ENCODE measurements at places on chromosomes 1 and 21.

- no peak for DNase-seq
These were observed 49.7 kb downstream of the EEIG2 start for GRCh38 chr1:108609483-108610049.

GRCh38 chr1:77744576-77744975 is 15.1 kb downstream of the USP33 start:
- no peak for DNase-seq

- DNase-seq, result no peak
These were observed 54.7 kb upstream of the WNT4 start for GRCh38 chr1:22197644-22198043.

DNA sequence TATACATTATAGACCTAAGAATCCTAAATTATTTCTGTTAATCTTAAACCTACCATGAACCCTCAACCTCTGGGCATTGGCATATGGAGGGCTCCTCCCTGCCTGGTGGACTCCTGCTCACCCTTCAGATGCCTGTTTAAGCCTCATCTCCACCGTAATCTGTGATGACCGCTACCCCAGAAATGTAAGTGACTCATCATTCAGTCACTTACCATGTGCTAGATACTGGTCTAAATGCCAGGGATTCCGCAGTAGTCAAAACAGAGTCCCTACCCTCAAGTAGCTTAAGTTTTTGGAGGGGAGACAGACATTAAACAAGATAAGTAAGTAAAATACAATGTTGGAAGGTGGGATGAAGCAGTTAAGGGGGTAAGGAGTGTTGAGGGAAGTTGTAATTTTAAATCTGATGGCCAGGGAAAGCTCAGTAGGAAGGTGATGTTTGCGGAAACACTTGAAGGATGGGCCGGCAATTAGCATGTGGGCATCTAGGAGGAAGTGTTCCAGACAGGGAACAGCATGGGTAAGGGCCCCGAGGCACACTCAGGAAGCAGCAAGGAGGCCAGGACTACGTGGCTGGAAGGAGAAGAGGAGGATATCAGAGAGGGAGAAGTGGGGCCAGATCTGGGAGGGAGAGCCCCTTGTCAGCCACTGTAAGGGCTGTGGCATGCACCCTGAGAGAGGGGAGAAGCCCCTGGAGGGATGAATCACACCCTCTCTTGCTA is 141.7 kb upstream of the HOOK1 start:
- DNase-seq, result no peak

- peak; percentile 18 for DNase-seq
These were observed 4.3 kb downstream of the ATP8B2 start for GRCh38 chr1:154329551-154330131.

DNA sequence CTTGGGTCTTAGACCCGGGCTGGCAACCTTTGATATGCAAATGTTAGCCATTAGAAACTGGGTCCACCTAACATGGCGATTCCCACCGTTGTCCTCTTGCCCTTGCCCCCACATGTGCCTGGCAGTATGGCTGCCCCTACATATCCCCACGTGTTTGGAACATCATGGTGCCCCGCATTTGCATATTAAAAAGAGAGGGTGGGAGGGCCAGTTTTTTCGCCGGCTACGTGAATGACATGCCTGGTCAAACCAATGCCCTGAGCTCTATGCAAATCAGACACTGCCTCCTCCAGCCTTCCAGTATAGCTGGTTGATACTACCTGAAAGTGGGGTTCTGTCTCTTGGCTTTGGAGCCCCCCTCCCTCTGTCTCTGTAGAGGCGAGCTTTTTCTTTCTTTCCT is 133.0 kb downstream of the CDC42BPA start:
- no peak for DNase-seq

DNA sequence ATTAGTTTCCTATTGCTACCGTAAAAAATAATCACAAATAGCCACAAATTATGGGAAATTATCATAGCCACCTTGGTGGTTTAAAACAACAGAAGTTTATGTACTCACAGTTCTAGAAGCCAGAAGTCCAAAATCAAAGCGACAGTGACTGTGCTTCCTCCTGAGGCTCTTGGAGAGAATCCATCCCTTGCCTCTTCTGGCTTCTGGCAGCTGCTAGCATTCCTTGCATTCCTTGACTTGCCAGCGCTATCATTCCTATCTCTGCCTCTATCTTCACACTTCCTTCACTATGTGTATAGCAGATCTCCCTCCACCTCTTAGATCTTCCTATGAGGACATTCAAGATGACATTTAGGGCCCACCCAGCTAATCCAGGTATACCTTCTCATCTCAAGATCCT is 180.1 kb upstream of the USP25 start:
- no peak for DNase-seq

GRCh38 chr1:211581526-211581925 is 2.6 kb upstream of the SLC30A1 start:
- no peak for DNase-seq

All from SK-N-MC (cell line).